ENCODE measurements at places on chromosomes 6 and 20.

- DNase-seq: no peak
These were observed 638 bp downstream of the MDN1 start for GRCh38 chr6:89818977-89819335.

DNA sequence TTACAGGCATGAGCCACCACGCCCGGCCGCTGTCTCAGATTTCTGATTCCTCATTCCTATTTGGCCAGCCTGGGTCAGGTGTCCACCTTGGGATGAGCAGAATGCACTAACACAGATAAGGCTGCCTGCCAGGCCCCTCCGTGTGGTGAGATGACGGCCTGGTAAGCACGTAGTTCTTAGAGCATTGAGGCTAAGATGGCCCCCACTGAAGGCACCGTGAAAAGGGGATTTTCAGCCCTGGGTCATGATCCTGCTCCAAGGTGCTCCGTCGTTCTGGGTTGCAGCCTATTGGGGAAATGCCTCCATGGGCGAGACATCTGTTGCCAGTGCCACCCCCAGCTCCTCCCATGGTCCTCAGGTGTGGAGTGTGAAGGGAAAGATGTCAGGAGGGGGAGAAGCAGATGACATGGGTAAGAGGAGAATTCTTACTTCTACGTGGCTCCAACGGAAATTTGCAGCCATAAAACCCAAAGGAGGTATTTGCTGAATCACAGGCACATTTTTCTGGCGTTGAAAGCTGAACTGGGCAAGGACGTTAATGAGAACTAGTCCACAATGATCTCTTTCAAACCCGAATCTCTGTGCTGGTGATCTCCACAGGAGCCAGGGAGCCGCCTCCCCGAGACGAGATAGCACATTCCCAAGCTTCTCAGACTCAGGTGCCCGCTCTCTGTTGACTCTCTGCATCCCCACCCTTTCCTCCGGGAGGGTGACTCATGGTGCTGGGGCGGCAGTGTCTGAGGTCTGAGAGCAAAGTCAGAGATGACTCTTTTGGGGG, 34.0 kb upstream of the BMP6 start:
- DNase-seq: no peak

- no peak for DNase-seq
These were observed 95.7 kb downstream of the EPHA7 start for GRCh38 chr6:93323630-93324029.

DNA sequence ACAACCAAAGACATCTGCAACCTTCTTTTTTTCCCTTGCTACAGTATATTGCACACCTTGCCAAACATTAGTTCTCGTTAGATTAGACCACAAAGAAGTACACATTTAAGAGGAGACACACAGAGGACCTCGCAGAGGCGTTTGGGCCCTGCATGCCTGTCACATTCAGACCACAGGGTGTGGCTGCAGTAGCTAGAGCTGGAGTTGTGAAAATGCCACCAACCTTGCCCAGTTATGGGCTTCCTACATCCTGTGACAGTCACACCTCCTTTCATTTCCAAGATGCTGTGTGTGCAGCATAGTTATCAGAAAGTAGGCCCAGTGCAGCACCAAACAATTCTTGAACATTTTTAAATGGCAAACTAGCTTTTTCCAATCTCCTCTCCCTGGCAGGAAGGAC, 2.4 kb downstream of the SYNE1 start:
- DNase-seq: no peak

- DNase-seq: no peak
These were observed 6.0 kb downstream of the RFX6 start for GRCh38 chr6:116883005-116883404.

DNA sequence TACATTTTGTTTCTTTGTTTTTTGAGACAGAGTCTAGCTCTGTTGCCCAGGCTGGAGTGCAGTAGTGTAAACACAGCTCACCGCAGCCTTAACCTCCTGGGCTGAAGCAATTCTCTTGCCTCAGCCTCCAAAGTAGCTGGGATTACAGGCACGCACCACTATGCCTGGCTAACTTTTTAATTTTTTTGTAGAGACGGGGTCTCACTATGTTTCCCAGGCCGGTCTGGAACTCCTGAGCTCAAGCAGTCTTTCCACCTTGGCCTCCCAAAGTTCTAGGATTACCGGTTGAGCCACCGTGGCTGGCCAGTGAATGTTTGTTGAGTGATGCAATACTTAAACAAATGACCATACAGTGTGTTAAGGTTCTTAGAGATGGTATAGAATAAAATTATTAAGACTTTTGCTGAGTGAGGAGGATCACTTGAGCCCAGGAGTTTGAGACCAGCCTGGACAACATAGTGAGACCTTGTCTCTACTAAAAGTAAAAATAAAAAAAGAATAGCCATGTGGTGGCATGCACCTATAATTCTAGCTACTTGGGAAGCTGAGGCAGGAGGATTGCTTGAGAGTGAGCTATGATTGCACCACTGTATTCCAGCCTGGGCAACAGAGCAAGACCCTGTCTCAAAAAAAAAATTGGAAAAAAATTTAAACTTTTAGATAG, 13.4 kb downstream of the CEP250 start:
- no peak for DNase-seq

DNA sequence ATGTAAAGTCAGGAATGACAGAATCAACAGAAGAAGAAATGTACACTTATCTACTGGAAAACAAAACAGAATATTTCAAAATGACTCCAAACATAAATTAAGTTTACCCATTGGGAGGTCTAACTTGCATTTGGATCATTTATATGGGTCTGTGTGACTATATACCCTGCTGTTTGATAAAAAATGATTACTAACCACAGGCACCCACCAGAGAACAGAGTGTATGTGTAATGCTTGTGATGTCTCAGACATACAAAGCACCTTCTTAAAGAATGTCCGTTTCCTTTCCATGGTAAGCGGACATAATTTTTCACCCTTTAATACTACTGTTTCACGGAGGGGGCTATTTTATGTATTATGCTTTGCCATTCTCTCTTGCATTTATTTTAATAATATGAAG, 19.2 kb downstream of the SIM1 start:
- DNase-seq: no peak

- DNase-seq: no peak
These were observed 463.8 kb downstream of the ADGRB3 start for GRCh38 chr6:69098910-69099309.

DNA sequence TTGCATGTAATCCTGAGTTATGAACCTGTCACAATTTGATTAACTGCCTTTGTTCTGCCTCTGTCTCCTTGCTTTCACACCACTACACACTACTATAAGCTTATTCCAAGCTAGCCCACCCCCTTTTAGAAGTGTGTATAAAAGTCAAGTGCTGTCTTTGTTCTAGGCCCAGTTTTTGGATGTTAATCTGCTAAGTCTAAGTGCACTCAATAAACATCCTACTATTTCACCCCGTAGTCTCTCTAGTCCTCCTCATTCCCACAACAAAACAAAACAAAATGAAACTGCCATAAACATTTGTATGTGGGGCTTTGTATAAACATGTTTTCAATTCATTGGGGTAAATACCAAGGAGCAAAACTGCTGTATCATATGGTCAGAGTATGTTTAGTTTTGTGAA, 16.1 kb upstream of the SPACA1 start:
- DNase-seq: no peak

GRCh38 chr6:116059713-116060571, 749 bp downstream of the FRK start:
- DNase-seq: no peak

DNA sequence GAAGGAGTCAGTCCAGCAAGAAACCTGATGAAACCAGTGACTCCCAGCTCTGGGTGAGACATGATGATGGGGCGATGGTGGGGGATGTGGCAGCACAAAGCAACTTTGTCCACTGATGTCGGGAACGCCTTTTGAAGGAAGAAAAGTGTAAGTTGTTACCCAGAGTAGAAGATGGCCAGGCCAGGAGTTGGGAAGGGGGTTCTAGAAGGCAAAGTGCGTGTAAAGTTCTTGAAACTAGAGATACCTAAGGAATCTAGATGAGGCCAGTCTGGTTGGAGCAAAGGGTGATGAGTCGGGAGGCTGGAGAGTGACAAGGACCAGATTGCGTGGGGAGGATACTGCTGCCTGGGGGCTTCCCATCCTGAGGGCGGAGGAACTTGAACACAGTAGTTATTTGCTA, 117.0 kb downstream of the PHACTR3 start:
- no peak for DNase-seq

DNA sequence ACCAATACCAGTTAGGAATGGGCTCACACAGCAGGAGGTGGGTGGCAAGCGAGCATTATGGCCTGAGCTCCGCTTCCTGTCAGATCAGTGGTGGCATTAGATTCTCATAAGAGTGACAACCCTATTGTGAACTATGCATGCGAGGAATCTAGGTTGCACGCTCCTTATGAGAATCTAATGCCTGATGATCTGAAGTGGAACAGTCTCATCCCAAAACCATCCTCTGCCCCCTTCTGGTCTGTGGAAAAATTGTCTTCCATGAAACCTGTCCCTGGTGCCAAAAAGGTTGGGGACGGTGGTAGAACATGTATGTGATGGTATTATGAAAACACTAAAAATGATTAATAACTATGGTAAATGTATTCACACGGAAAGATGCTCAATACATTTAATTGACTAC, 99.7 kb upstream of the HIVEP1 start:
- DNase-seq: no peak

- DNase-seq: no peak
These were observed 508.4 kb upstream of the EPHA7 start for GRCh38 chr6:93927731-93928130.

DNA sequence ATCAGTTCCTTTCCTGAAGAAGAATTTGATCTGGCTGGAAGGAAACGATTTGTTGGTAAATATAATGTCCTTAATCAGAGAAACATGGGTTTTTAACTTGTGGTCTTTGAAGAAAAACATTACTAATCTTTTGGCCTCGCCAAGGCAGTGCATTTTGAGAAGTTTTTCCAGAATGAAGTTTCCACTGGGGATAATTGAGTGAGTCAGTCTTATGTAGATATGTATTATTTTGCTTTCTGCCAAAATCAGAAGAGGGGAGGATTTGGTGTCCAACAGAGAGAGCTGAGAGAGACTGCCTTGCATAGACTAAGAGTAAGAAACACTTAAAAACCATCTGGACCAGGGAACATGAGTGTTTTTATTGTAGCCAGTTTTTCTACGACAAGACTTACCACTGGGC, 79.9 kb downstream of the FNDC1 start:
- no peak for DNase-seq

DNA sequence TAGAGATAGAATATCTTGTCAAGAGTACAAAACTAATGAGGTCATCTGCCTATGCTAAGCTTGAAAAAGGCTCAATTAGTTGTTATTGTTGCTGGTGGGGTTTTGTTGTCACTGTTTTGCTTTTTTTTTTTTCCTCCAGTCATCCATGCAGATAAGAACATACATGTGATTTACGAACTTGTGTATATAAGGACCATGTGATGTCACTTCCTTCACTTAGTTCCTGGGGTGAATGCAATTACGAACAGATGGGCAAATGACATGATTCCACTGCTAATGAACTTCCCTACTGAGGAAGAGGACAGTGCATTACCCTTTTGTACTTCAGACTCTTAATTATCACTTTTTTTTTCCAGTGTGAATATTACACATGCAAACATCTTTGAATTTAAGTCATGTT, 1175.3 kb upstream of the GJE1 start:
- no peak for DNase-seq

DNA sequence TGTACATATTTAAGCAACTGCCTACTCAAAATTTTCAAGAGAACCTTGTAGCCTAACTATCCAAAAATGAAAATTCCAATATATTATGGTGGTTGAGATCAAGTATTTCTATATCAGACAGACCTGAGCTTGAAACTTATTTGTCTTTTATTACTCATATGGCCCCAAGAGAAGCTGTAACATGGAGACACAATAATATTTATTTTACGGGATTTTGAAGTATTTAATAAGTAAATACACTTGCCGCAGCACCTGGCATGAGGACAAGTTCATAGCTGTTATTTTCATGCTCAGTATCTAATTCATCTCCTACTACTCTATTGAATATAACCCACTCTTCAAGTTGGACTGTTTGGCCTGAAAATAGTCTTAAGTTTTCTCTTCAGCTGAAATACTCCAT, 28.0 kb downstream of the PTPRK start:
- DNase-seq: no peak

DNA sequence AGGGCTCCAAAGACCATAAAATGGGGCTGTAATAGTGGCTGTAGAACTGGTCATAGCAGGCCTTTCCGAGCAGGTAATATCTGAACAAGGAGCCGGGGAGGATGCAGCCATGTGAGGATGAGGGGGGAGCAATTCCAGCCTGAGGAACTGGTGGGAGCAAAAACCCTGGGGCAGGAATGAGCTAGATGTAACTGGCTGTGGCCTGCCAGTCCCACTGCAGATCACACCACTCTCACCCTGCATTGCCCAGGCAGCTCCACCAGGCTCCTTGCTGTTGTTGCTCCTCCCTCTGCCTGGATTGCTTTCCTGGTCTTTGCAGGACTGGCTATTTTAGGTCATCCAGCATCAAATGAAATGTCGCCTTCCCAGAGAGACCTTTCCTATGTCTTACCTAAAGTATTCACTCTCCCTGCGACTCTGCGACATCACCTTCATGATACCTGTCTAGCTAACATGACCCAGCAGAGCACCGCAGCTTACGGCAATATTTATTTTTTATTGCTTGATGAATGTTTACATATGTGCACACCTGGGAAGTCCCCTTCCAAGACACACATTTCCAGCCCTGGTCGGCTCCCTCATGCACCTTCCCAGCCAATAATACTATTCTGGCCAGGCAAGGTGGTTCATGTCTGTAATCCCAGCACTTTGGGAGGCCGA, 2.4 kb upstream of the ZFP64 start:
- no peak for DNase-seq

DNA sequence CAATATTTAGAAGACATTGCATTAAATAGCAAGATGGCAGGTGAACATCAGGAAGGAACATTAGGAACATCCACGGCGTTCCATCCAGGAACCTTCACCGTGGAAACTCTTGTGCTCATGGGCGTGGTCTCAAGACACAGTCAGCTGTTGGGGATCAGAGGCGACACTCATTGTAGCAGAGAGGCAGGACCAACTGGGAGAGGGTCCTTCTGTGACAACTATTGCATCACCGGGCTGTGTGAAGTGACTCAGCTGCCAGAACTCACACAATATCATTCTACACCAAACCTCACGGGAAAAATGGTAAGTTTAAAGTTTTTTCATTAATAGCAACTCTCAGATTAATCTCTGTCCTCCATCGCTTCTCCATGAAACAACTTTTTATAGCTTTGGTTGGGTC, 334.8 kb upstream of the SULF2 start:
- no peak for DNase-seq

DNA sequence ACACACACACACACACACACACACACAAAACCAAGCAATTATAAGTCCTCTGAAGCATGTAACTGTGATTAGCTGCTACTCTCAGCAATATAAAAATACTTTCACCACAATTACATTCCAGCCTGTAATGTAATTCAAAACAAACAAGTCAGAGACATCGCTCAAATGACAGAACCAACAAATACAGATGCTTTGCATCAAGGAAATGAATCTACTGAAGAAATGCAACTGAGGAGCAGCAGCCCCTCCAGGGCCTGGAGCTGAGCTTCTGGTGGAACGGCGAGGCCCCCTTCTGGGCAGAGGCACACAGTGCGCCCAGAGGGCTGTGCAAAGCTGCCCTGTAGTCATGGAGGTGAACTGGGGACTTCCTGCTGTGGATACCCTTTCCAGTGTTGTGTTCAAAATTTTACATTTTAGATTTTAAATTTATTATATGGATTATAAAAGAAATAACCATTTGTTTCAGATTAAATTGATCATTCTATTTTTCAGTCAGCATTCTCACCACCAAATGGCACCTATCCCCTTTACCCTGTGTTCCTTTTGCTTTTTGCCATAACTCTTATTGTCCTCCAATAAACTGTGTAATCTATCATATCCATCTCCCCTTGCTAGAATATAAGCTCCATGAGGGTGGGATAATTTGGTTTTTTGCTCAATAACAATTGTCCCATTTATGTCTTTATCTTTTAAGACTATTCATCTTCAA, 23.2 kb downstream of the ADAT2 start:
- DNase-seq: peak; percentile 60

All from activated T-cell treated with anti-CD3 and anti-CD28 coated beads for 1 hour (primary cell).